NCI-H1105 treated with DMSO at 0.1 percent for 48 hours (cell line): ENCODE measurements at places on chromosomes 1 and 21.

DNA sequence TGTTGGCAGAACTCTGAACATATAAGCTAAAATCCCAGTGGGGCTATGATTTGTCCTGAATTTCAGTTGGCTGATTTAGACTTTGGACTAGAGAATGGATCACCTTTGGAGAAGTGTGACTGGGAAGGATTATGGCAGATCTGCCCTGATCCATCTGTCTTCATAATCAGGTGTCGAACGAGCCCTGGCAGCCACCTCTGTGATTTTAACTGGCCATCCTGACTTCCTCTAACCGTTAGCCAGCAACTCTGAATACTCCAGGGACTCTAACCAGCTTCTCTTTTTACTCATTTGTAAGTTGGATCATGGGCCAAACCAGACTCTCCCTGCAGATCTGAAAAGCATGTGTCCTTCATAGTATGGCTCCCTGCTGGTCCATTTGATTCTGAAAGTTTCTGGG, 32.0 kb downstream of the ACTN2 start:
- no peak for DNase-seq

DNA sequence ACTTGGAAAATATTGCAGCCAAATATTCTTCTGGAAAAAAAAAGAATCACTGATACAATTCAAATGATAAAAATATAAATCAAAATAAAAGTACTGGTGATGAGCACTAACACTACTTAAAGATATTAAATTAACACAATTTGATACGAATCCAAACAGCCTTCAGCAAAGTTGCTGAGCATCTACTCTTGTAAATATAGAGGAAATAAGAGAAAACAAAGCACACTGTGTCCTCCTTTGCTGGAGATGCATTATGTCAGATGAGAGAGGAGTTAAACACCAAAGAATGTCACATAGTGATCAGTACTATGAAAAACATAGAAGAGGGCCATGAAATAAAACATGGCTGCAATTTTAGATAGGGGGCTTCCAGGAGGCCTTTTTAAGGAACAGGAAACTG, 177.4 kb upstream of the RNPC3 start:
- no peak for DNase-seq

- DNase-seq, result peak; percentile 80
Measured at GRCh38 chr1:155139895-155140629, at the start of gene DPM3. DPM3 (minus strand) TSS chr1:155140531; CDS start chr1:155140240, 291 bp downstream.

GRCh38 chr1:52359676-52360594, 6.1 kb downstream of the CC2D1B start:
- DNase-seq, result no peak

DNA sequence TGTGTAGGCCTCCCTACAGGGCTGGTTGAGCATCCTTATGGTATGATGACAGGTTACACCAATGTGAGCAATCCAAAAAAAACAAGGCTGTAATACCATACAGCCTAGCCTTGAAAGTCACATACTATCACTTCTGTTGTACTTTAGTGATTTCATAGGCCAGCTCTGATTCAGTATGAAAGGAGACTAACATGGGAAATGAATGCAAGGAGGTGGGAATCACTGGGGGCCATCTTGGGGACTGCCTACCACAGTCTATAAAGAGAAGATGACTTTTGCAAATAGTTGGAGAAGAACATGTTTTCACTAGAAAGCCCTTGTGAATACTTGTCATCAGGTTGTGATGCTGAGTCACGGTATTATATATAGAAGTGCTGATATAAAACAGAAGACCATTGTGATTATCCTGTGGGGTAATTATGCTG, 270.7 kb downstream of the S1PR1 start:
- no peak for DNase-seq

- no peak for DNase-seq
Measured at GRCh38 chr1:44655609-44656008, 18.7 kb downstream of the TMEM53 start.

DNA sequence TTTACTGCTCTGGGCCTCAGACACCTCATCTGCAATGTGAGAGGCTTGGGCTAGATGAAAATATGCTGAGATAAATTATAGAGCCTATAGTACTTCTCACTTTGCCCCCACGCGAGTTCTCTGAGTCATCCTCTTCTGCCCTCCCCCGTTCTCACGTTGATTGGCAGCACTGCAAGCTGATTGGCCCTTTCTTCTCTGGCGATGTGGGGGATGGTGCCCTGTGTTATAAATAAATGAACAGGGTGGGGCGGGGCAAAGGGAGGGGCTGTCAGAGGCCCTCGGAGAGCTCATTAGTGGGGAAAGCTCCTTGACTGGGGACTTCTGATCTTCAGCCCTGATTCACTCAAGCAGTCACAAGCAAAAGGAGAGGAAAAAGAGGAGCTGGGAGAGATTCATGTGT, 64.3 kb upstream of the ZC3H12A start:
- no peak for DNase-seq
